ENCODE measurements at places on chromosomes 5 and 9.

DNA sequence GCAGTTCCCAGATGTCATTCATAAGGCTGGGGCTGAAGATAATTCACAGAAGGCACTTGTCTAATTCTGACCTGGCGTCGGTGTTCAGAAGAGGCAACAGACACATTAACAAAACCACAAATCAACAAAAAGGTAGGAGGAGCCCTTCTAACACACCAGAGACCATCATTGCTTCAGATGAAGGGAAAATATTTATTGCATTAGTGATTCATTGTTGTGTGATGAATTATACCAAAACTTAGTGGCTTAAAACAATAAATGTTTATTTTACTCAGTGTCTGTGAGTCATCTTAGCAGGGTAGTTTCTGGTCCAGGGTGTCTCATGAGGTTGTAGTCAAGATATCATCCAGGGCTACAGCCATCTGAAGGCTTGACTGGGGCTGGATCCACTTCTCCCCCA is 91.3 kb upstream of the KIF2A start:
- no peak for DNase-seq

DNA sequence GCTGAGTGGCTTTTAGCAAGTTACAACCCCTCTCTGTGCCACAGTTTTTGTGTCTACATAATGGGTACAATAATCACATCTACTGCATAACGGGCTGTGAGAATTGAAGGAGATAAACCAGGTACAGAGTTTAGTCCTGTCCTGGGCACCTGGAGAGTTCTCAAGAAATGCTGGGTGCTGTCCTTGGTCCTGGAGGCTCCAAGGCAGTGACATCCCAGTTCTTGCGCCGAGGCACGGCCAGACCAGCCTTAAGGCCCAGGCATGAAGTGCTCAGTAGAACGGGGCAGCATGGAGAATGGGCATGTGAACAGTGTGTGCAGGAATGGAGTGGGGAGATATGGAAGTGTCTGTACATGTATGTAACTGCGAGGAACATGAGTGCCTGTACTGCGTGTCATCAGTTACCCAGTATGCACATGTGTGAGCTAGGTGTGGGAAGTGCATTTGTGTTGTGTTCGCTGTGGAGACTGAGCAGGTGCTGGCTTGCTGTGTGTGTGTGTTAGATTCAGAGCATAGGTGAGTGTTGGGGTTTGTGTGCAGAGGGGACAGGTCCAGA is 6.3 kb upstream of the UNC5A start:
- DNase-seq, result no peak

DNA sequence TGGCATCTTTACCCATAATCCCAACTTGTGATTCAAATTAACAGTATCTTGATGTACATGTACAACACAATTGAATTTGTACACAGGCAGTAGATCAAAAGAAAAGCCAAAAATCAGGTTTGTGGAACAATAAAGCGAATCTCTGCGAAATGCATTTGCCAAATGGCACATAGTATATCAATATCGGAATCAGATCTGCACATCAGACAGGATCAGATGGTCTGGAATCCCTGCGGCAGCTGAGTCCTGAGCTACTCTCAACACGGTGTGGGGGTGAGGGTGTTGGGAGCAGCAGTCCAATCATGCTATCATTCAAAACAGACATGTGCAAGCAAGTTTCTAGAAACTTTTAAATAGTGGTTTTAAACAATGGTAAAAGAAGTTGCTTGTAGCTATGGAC is 358.3 kb downstream of the SEMA5A start:
- no peak for DNase-seq

- DNase-seq, result no peak
These were observed 54.7 kb upstream of the TSLP start for GRCh38 chr5:111016801-111017200.

DNA sequence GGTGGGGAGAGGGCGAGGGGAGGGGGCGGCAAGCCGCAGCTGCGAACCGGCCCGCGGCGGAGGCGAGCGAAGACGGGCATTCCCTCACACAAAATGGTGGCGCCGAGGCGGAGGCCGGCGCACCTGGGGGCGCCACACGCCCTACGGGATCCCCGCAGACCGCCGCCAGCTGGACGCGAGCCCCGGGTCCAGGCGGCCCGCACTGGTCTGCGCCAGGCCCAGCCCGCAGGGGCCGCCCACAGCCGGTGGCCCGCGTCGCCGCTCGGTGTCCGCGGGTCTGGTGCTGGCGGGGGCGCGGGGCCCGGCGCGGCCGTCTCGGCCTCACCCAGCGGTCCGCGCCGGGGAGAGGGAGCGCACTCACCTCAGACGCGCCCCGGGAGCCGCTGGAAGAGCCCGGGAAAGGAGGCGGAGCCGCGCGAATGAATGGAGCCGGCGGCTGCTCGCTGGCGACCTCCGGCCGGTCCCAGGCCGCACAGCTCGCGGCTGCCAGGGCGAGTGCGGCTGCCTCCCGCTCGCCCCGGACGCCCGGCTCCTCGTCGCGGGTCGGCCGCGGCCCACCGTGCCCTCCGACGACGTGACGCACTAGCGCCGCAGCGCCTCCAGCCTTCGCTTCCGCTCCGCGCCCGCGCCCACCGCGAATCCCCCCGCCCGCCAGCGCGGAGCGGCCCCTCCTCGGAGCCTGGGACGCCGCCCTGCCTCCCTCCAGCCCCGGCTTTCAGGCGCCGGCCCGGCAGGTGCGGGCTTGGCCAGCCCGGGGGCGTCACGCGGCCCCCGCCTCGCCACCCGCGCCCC is at the start of gene FAM169A:
TSS of gene FAM169A (minus strand) at position 584 of the 792 bp plus-strand sequence. CDS start 24,711 bp downstream, outside the sequence.
- DNase-seq, result peak; percentile 1

- no peak for DNase-seq
These were observed 30.7 kb downstream of the MED10 start for GRCh38 chr5:6347673-6348072.

GRCh38 chr5:112919972-112920371 is 2.1 kb downstream of the REEP5 start:
- DNase-seq, result no peak

DNA sequence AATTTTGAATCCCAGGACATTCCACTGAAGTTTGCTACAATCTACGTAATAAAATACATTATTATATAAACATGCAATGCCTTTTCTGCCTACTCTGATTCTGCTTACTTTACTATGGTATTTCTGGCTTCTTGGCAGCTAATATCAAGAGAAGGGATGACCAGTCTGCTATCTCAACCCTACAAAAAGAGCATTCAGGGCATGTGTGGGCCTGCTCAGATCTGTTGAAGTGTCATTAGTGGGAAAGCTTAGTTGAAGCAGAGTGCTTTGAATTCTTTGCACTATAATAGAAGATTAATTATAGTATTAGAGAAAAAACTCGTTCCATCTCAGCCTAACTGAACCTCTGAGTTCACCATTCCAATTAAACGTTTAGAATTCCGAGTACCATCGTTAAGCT is 339.5 kb upstream of the ISL1 start:
- DNase-seq, result no peak

- no peak for DNase-seq
These were observed 3.9 kb upstream of the FBP1 start for GRCh38 chr9:94643176-94643575.

DNA sequence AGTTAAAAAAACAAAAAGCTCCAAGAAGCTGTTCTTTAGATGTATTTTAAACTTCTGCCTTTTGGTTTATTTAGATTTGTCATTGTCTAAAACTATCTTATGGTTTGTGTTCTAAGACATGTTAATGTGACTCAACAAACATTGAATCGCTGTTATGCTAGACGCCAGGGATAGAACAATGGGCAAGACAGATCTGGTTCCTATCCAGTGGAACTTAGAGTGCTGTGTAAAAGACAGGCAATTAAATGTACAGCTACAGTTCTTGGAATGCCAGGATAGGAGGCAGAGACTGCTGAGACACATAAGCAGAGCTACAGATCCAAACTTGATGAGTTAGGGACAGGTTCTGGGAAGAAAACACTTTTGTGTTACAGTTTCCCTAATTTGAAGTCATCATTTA is 22.4 kb downstream of the LYRM7 start:
- DNase-seq, result no peak

DNA sequence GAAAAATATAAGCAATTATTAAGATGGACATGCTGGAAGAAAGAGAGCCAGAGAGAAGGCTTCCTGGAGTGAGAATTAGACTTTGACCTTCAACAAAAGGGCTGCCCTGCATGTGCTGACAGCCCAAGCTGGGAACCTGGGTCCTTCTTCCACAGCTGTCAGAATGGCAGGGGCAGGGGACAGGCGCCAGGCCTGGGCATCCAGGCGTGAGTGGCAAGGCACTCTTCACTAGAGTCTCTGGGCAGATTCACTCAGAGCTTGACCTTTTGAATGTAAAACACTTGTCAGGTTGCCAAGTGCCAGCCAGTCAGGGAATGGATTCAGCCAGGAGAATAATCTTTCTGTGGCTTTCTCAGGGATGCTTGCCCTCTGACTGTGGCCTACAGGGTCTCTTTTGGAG is 119.1 kb upstream of the CLINT1 start:
- no peak for DNase-seq

DNA sequence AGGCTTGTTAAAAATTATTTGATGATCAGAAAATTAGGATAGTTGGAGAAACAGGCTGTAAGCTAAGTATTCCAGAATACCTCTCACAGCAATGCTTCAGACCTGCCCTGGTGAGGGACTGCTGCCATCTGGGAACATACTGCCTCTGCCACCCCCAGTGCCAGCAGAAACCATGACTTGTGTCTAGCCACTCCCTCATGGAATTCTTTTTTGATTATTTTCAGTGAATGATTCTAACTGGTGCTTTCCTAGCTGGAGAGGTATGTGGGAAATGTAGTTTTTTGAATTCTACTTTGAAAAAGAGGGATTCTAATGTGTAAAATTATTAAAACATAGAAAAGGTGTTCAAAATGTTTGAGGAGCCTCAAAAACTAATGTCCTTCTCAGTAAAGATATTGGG is 126.3 kb downstream of the HMHB1 start:
- no peak for DNase-seq

DNA sequence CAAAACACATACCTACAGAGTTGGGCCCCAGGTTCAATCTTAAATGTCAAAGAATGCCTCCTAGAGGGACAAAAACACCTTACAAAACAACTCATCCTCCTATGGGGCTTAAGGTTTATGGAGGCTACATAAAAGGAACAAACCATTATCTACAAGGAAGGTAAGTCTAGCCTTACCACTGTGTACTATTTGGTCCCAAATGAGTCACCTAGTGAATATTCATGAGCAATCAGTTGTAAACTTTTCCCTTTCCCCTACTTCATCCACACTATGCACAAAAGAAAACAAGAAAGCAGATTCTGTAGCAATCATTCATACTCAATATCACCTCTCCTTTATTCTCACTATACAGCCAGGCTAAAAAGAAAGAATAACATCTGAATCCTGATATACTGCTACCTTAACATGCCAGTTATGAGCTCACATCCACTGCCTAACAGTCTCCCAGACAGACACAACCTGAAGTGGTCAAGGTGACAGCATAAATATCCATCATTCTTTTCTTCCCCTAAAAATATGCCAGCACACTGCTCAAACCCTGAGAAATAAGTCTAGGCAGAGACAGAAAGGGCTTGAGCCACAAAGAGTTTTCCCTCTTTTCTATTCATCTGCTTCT is 6.2 kb downstream of the OXCT1 start:
- DNase-seq, result no peak

GRCh38 chr9:127004946-127005769 is 90.6 kb downstream of the RALGPS1 start:
- DNase-seq, result no peak

DNA sequence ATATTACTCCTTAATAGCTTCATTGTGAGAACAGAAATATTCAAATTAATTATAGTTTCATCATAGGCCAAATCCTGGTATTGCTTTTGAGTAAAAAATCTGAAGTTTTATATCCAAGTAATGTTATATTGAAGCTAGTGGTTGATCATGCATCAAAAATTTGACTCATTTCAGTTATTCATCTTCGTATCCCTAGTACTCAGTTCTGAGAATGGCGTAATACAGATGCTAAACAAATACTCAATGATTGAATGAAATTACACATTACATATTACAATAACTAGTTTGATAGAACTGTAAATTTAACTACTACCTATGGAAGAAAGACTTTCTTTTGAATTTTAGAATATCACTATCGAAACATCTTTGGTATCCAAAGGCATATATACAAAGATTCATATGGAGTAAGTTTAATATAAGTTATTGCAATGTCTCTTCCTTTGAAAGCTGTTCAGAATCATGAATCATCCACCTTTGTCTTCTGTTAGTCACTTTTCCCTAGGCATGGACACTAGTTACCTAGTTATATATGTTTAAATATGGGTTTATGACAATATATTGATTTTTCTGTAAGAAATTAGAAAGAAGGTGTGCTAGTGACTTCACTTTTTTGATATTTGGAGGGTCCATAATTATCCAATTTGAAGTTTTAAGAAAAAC is 5.0 kb upstream of the ZNF462 start:
- no peak for DNase-seq

DNA sequence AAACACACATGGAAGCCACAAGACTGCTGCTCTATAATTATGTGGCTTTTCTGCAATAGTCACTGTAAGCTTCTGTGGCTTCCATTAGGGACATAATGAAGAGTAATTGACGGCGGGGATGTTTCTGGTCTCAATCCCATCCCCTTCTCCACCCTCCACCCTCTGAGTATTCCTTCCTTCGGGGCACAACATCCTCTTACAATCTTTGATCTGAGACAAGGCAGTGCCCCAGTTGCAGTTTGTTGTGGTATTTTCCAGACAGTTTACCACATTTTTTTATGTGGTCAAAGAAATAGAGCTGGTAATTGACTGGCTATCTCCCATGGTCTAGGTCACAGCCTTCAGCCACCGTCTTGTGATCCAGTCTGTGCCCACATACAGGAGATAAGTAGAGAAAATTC is 277.7 kb downstream of the NR2F1-AS1 start:
- DNase-seq, result no peak
